ENCODE measurements at places on chromosomes 4 and X. TPM values are rescaled to one million over a fixed set of nuclear protein-coding genes. Genes with fewer than 3 reads are reported as not detected.
A peak's percentile ranks its signal among the peaks of the same experiment; 100 is the strongest.

DNA sequence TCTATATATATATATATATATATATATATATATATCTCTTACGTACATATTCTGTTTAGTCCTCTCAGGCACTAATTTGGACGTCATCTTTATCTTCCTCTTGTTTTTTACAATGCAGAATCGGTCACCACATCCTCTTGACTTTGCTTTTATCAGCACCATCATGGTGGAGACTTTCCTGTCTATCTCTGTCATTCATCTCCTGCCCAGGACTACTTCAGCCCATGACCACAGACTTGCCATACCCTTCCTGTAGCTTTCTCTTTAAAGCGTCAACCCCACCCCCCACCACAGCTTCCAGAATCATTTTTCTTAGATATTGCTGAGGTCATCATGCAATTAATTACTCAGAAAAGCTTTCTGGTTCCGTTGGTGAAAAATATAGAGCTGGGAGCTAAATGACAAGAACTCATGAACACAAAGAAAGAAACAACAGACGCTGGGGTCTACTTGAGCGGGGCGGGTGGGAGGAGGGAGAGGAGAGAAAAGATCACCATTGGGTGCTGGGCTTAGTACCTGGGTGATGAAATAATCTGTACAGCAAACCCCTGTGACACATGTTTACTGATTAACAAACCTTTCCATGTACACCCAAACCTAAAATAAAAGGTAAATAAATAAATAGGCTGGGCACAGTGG, 30.5 kb upstream of the PRKX start:
- no peak overlapping the region for H3K27ac ChIP-seq
- H3K4me1 ChIP-seq, result no peaks in the 10 kb centered on the region
- no peaks in the 10 kb centered on the region for H3K27me3 ChIP-seq
- no peaks in the 10 kb centered on the region for H3K36me3 ChIP-seq
- DNase-seq, result no peak

GRCh38 chr4:16344853-16345252, 118.6 kb upstream of the TAPT1 start:
- no peaks in the 10 kb centered on the region for H3K4me1 ChIP-seq
- DNase-seq, result no peak
- no peaks in the 10 kb centered on the region for H3K27me3 ChIP-seq
- no peaks in the 10 kb centered on the region for H3K36me3 ChIP-seq
- H3K4me3 ChIP-seq, result no peak overlapping the region
- H3K27ac ChIP-seq, result no peak overlapping the region

DNA sequence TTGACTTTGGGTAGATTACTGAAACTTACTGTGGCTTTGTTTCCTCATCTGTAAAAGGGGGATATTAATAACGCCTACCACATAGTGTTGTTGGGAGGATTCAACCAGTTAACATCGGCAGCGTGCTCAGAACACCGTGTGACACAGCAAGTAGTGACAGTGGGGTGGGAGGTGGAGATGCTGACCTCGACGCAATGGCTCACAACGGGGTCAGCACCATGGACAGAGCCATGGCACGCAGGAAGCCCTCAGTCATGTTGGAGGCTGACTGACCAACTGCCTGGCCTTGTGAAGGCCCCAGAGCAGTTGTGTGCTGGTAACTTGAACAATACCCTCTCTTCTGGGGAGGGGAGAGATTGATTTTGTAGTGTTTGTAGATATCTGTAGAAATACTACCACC, 93.2 kb downstream of the WFS1 start:
- no peaks in the 10 kb centered on the region for H3K36me3 ChIP-seq
- H3K27ac ChIP-seq, result no peak overlapping the region
- H3K4me1 ChIP-seq, result no peaks in the 10 kb centered on the region
- H3K4me3 ChIP-seq, result no peak overlapping the region

- H3K27ac ChIP-seq, result no peak overlapping the region
- H3K4me3 ChIP-seq, result no peak overlapping the region
- H3K36me3 ChIP-seq, result no peaks in the 10 kb centered on the region
- no peaks in the 10 kb centered on the region for H3K4me1 ChIP-seq
- H3K27me3 ChIP-seq, result peaks cover 27% of the 10 kb centered on the region
Measured at GRCh38 chrX:153886915-153887314, 942 bp upstream of the L1CAM start.

DNA sequence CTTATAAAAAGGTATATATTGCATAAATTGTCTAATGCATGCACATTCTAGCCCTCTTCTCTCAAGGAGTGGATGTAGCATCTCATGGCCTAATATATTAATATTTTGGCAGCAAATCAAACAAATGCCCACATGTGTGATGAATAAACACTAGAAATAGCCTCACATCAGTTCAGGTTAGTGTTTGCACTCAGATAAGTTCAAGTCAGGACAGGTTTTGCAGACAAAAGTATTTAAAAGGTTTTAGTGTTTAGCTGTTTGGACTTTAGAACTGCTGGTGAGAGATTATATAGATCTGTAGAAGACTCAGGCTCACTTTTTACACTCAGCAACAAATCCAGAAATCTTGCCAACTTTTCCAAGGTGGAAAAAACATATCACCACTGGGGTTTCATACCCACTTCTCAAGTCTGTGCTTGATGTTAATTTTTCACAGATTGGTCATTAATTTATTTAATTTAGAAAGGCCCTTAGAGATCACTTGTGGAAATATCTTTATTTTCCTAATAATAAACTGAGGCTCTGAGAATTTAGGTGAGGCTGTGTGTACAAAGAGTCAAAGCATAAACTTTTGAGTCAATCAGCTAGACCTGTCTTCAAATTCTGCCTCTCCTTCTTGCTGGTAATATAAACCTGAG, 362.6 kb downstream of the GASK1B start:
- no peaks in the 10 kb centered on the region for H3K4me1 ChIP-seq
- DNase-seq, result no peak
- no peak overlapping the region for H3K27ac ChIP-seq
- H3K27me3 ChIP-seq, result no peaks in the 10 kb centered on the region
- no peak overlapping the region for H3K4me3 ChIP-seq

DNA sequence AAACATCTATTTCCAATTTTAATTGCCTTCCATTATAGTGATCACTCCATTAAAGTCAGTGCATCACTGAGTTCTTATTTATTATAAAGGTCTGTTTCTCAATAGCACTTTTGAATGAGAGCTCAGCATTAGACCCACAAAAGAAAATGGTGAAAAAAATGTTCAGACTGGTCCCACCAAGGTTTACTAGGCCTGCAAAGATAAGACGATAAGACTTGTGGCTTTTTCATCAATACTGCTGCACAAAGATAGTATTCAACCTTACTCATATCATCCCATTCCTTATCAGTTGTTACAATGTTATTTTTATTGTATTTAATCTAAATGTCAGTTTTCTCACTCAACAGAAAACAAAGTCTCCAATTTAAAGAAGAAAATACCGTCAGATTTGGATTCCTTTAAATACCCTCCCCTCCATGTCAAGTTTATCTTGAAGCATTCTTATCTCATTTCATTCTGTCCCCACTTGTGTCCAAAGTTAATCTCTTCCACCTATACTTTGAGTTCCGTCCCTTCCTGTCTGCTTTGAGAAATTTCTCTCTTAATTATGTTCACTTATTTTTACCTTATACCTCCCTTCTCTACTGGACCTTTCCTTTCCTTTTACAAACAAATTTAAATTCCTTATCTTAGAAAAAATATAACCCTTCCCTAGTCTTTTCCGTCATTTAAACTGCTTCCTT, 140.0 kb downstream of the GASK1B start:
- no peaks in the 10 kb centered on the region for H3K27me3 ChIP-seq
- no peaks in the 10 kb centered on the region for H3K36me3 ChIP-seq
- no peak overlapping the region for H3K27ac ChIP-seq
- DNase-seq, result no peak
- no peak overlapping the region for H3K4me3 ChIP-seq
- no peaks in the 10 kb centered on the region for H3K4me1 ChIP-seq

DNA sequence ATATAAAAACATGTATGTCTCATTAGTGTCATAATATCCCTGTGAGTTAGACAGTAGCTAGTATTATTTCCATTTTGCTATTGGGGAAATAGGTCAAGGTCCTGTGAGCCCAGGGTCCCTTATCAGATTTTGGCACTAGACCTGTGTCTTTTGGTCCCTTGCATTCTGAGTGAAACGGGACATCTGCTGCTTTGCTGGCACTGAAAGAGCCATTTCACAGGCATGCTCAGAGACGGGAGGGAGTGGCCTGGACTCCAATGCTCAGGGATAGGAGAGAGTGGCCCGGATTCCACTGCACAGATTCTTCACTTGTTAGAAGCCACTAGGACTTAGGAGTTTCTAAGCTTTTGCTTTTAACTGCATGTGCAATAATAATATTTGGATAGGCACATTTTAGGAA, 177.2 kb downstream of the TSPAN5 start:
- no peak overlapping the region for H3K27ac ChIP-seq
- no peaks in the 10 kb centered on the region for H3K27me3 ChIP-seq
- peaks cover 11% of the 10 kb centered on the region for H3K4me1 ChIP-seq
- peaks cover 2% of the 10 kb centered on the region for H3K36me3 ChIP-seq
- H3K4me3 ChIP-seq, result no peak overlapping the region

GRCh38 chr4:147717878-147718277, 14.0 kb upstream of the ARHGAP10 start:
- peaks cover 3% of the 10 kb centered on the region for H3K4me1 ChIP-seq
- H3K27me3 ChIP-seq, result no peaks in the 10 kb centered on the region
- no peaks in the 10 kb centered on the region for H3K36me3 ChIP-seq
- H3K27ac ChIP-seq, result no peak overlapping the region

DNA sequence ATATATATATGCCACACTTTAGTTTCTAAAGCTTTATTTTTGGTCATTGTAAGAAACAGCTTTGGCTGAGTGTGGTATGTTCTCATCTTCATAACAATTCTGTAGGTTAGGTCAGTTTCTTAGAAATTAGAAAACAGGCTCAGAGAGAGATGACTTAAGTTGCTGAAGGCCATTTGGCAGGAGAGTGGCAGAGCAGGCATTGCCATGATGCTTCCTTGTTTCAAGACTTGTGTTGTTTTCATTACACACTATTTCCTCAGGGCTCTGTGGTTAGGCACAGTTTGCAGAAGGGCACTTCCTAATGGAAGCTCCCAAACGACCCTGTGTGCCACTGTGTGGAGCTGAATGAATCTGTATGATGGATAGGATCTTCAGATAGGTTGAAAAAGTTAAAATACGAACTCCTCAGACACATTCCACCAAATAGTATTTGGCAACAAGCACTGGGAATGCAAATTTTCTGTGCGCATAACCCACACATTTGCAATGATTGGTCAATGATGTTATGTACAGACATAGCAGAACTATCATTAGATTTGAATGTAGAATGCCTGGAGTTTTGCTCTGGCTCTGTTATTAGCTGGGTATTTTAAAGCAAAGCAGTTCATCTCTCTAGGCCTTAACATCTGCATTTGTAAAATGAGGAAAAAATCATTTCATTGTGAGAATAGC, 274.3 kb upstream of the HS3ST1 start:
- H3K27ac ChIP-seq, result no peak overlapping the region
- H3K36me3 ChIP-seq, result no peaks in the 10 kb centered on the region
- no peak for DNase-seq
- H3K27me3 ChIP-seq, result no peaks in the 10 kb centered on the region
- H3K4me1 ChIP-seq, result no peaks in the 10 kb centered on the region

GRCh38 chrX:71910986-71911730, 513 bp downstream of the NHSL2 start:
- no peaks in the 10 kb centered on the region for H3K4me1 ChIP-seq
- no peaks in the 10 kb centered on the region for H3K36me3 ChIP-seq
- H3K27ac ChIP-seq, result no peak overlapping the region
- no peak overlapping the region for H3K4me3 ChIP-seq
- DNase-seq, result no peak

DNA sequence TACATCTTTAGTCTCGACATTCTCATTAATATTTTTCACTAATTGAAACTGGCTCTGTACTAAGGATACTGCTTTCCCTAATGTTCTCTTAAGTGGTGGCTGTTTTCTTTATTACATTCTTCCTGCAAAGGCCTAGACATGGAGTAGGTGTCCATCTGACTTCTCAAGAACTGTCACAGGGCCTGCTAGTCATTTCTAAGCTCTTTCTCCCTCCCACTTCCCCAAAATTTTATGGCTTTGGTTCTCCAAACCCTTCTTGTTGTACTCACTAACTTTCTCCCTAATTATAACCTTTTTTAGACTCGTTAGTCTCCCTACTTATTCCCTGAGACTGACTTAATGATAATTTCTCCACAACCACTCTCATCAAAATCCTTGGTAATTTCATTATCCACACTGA, 133.3 kb downstream of the SPOCK3 start:
- H3K4me1 ChIP-seq, result no peaks in the 10 kb centered on the region
- H3K4me3 ChIP-seq, result no peak overlapping the region
- H3K27me3 ChIP-seq, result no peaks in the 10 kb centered on the region
- no peak for DNase-seq

DNA sequence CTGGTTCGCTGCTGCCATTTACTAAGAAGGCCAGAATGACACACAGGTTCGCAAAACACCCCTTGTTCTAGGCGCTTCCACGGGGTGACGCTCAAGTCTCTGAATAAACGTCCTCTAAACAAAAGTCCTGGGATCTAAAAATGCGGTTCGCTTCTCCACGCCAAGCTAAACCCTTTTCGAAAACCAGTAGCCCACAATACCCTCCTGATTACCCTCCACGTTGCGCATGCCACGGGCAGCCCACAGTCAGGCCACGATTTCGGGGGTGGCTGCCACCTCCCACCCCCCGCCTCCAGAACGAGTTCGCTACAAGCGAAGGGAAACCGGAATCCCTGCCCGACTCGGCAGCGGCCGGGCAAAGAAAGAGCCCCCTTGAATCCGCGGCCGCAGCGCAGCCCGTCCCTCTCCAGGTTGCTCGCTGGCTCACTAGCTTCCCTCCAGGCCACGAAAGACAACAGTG, 423 bp downstream of the RPL39 start:
- H3K27ac ChIP-seq, result peak overlapping the region; percentile 87
- H3K4me3 ChIP-seq, result peak overlapping the region; percentile 80
- peak; percentile 47 for DNase-seq
- peaks cover 1% of the 10 kb centered on the region for H3K36me3 ChIP-seq
- H3K27me3 ChIP-seq, result no peaks in the 10 kb centered on the region

GRCh38 chr4:52721968-52722815, 29.0 kb downstream of the ERVMER34-1 start:
- H3K36me3 ChIP-seq, result no peaks in the 10 kb centered on the region
- peak overlapping the region; percentile 67 for H3K4me3 ChIP-seq
- no peaks in the 10 kb centered on the region for H3K27me3 ChIP-seq
- H3K27ac ChIP-seq, result peak overlapping the region; percentile 74
- peak; percentile 98 for DNase-seq

DNA sequence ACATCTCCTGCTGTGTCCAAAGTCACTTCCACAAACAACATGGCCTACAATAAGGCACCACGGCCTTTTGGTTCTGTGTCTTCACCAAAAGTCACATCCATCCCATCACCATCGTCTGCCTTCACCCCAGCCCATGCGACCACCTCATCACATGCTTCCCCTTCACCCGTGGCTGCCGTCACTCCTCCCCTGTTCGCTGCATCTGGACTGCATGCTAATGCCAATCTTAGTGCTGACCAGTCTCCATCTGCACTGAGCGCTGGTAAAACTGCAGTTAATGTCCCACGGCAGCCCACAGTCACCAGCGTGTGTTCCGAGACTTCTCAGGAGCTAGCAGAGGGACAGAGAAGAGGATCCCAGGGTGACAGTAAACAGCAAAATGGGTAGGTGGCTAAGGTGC, 123.9 kb downstream of the PDLIM5 start:
- H3K27ac ChIP-seq, result no peak overlapping the region
- H3K27me3 ChIP-seq, result no peaks in the 10 kb centered on the region
- DNase-seq, result no peak
- no peaks in the 10 kb centered on the region for H3K36me3 ChIP-seq

The PNMA6A gene
- total RNA-seq, result 3.3 TPM

The SMC1A gene
- total RNA-seq, result 9.6 TPM

The TMPRSS11B gene
- not detected for total RNA-seq

The IL15 gene
- 14.9 TPM for total RNA-seq

The PASD1 gene
- total RNA-seq, result not detected

The EREG gene
- 9.9 TPM for total RNA-seq

The SPP1 gene
- 0.26 TPM for total RNA-seq

The VCX3A gene
- not detected for total RNA-seq

The CT45A3 gene
- not detected for total RNA-seq

The GABRG1 gene
- not detected for total RNA-seq

Data from fibroblast of lung (primary cell).